ENCODE measurements at places on chromosomes 6 and 20.

DNA sequence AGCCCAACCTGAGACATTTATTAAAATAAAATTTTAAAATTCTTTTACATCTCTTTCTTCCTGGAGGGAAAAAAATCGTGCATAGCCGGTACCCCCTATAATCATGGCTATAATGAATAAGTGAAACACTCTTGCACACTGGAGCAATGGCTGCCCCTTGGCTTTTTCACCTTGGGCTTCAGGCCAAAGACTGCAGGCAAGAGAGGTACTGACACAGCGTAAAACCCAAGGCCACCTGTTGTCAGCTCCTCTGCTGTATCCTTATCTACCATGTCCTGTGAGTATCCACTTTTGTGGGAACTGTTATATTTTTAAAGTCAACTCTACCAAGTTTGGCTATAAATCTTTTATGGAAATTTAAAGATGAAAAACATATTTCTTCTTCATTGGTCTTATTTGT lies 23.0 kb upstream of the LY86 start:
- no peak for DNase-seq

DNA sequence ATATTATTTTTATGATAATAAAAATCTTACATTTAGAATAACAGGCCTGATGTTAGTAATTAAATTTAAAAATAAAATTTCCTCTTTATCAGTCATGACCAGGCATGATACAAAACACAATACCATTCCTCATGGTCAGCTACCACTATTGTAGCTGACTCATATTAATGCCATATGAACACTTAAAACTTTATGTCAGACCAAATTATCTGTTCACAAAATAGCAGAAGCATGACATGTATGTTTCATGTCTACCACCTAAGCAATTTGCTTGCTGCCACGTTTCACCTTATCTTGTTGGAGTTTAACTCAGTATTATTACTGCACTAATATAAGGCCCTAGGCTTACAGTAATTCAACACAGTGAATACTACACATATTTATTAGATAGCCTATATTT lies 65.7 kb downstream of the HTR1B start:
- DNase-seq, result no peak

DNA sequence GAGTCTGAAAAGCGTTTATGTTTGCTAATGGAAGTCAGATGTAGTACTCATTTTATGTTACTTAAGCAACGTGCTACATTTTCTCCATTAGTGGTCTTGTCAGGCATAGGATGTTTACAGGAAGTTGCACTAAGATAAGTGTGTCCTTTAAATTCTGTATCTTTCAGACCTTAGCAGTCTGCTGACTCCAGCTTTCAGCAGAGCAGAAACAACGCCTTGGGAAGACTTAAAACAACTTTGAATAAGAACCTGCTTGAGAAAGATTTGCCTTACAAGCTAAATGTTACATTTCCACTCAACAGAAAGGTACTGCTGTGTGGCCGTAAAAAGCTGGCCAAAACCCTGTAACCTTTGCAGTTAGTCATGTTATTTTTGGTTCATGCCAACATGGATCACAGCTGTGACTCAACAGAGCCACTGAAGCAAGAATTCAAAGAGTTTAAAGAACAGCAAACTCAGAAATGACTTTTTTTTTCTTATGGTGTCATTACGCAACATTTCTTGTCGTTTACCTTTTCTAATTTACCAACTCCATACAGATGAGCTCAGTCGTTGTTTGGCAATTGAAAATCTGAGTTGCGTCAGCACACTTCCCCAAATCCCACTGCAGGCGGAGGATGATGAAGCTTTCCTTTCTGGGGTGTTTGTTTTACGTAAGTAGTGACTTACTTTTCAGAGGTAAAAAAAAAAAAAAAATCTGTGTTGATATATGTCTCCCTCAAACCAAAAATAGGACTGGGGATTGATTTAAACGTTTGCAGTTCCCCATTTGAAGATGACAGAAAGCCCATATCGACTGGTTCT lies 27.9 kb upstream of the BMP6 start:
- DNase-seq, result peak; percentile 88

DNA sequence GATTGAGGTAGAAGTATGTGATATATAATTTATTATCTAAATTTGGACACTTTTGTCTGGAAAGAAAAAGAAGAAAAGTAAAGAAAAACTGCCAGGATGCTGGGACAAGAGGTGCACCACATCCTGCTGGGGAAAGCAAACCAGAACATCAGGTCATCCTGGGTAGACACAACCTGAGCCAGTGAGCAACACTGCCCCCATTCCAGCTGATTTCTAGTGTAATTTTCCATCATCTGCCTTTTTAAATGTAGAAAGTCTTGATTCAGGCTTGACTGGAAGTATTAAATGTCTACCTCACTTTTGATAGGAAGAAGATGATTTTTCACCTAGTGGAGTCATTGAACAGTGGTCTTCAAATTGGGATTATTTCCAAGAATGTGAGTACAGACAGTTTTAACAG lies 1164.5 kb upstream of the CITED2 start:
- DNase-seq, result peak; percentile 41

DNA sequence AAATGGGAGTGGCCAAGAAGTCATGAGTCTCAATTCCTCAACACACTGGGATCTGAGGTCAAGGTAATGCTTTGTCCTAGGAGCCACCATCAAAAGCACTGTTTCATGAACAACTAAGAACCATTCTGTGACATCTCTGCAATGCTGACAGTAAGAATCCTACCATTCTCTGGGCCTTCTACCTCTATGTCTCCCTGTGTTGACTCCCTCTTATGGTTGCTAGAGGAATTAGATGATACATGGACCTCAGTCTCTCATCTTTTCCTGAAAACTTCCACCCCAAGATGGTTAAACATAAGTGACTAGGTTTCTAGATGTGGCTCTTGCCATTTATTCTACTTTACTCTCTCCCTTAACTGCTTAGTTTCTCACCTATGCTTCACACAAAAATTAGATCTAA lies 9.1 kb downstream of the MTRF1L start:
- DNase-seq, result no peak

DNA sequence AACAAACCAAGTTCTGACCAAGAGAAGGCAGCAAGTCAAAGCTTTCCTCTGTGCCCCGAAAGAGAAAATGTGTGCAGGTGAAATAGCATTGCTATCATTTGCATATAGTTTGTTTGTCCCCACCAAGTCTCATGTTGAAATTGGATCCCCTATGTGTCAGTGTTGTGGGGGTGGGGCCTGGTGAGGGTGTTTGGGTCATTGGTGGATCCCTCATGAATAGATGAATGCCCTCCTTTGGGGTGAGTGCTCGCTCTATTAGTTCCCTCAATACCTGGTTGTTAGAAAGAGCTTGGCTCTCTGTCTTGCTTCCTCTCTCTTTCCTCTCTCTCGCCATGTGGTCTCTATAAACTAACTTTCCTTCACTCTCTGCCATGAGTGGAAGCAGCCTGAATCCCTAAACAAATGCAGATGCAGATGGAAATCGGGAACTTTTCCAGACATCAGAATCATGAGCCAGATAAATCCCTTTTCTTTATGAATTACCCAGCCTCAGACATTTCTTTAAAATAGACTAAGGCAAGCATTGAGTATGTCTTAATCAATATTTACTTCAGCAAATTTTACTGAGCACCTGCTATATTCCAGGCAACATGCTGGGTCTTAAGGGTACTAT lies 43.8 kb upstream of the SYNDIG1 start:
- DNase-seq, result no peak

DNA sequence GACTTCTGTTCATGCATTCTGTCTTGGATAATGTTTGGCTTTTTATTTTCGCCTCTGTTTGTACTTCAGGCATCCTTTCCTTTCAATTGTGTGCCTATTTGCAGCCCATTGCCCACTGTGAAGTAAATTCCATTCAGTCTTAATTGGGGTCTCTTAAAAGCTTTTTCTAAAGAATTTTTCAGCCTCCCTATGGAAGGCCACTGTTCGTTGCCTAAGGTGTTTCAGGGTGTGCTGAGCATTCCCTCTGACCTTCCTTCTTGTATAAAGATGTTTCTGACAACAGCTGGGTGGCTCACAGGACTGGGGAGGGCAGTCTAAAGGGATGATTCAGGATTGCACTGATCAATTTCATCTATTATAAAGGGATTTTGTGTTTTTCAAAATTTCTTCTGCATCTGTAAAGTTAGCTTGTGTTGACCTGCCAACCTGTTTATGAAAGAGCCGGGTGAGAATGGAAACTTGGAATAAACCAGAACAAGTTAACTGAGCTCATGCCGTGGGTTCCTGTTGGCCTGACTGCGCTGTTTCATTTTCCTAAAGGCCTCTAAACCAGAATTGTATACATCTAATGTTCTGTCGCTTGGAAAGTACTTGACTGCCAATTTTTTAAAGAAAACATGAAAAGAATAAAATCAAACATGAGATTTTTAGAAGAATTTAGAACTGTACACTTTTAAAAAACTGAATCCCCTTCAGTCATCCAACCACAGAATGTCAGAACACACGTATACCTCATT lies 14.3 kb downstream of the PHACTR2 start:
- no peak for DNase-seq

All from adipocyte (in vitro differentiated cells).